Astrocyte (in vitro differentiated cells and primary cell): ENCODE measurements at places on chromosomes 12 and 14. TPM values are rescaled to one million over a fixed set of nuclear protein-coding genes. Genes with fewer than 3 reads are reported as not detected.

DNA sequence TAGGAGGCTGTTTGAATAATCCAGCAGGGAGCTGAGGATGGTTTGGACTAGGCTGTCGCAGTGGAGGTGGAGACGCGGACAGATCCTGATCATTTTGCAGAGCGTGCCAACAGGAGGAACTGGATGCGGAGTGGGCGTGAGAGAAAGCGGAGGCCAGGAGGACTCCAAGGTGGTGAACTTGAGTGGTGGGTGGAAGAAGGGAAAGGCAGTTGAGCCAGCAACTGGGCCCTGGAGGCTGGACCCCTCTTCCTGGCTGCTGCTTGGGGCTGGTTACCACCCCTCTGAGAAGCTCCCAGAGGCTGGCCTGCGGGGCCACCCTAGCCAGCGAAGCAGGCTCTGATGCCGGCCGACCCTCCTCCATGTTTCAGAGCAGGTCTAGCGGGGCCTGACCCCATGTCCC is 56.8 kb upstream of the KCNA1 start:
- no peak for DNase-seq

TOMM20L gene
- total RNA-seq: not detected in 2 replicates

GRCh38 chr12:81809829-81810595 is 50.9 kb upstream of the PPFIA2 start:
- DNase-seq: no peak

NINJ2 gene
- total RNA-seq: not detected in 2 replicates

DNA sequence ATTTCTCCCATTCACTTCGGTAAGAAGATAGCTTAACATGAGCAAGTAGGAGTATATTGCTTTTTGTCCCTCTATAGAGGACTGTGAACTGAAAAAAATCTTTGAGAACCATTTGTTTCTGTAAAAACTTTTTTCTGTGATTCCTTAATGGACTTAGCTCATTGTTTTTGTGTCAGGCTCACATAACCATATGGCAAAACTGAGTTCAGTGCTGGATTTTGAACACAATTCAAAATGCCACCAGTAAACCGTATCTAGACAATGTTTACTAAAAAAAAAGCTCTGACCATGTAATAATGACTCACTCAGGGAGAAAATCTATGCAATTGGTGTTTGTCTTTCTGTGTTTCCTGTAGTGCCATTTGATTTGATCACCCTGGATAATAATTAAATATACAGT is 5.2 kb downstream of the TRHDE start:
- peak; percentile 61 for DNase-seq

C1QL4 gene
- total RNA-seq: 0.09 TPM in 1 of 2 replicates, not detected in the other

AGAP2 gene
- total RNA-seq: 0.14 and 0.17 TPM in 2 replicates

DNA sequence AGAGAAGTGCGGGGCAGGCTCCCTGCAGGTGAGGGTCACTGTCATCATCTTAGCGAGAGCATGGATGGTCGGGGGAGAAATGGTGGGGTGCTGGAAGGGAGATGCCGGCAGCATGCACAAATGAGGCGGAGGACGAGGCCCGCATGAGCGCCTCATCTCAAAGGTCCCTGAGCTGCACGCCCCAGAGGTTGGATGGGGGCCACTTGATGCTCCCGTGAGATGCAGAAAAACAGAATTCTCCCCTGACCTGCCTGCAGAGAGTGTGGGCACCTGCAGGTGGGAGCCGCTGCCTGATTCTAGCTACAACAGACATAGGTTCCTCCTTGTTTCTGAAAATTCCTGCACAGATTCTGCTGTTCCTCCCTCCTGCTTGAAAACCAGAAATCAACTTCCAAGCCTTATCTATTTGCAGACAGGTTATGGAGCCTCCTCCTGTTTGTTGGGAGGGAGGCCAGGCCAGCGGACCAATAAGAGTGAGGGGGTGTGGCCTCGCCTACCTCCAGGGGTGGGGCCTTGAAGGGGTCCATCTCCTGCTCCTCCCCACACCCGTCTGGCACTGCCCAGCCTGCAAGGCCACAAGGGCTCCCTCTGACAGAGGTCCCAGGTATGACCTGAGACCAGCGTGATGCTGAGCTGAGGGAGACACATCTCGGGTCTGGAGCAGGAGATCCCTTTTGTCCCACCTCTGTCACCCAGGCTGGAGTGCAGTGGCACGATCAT is 67.2 kb downstream of the KDM2B start:
- no peak for DNase-seq

MMP19 gene
- total RNA-seq: 3.6 and 4.7 TPM in 2 replicates

DNA sequence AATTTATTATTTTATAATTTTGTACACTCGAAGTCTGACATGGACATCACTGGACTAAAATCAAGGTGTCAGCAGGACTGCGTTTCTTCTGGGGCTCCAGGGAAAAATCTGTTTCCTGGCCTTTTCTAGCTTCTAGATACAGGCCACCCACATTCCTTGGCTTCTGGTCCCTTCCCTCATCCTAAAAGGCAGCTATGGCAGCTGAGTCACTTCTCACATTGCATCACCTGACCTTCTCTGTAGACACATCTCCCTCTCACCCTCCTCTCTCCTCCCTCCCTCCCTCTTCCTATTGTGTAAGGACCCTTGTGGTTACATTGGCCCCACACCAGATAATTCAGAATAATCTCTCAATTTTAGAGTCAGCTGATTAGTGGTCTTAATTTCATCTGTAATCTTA is 92.4 kb downstream of the RPS6KA5 start:
- DNase-seq: peak; percentile 3

GRCh38 chr14:22977684-22978486 is 4.5 kb downstream of the AJUBA start:
- peak; percentile 62 for DNase-seq

TAS2R9 gene
- total RNA-seq: not detected in 2 replicates

TEP1 gene
- total RNA-seq: 21.0 and 28.4 TPM in 2 replicates

DNA sequence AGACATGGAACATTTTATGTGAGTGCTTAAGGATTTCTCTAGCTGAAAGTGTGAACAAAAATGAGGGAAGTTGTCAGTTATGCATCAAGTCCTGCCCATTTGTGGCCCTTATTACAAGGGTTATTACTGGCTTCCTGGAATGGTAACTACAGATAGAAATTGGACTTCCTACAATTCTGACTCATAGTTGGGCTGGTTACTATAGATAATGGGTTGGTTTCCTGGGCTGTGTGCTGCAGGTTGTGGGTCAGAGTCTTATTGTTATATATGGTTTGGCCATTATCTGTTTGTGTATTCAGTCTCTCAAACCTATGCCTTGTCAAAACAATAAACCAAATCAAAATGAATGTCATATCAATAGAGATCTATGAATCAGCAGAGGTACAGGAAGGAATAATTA is 313.7 kb downstream of the ADAMTS20 start:
- DNase-seq: peak; percentile 46

- no peak for DNase-seq
These were observed 60.4 kb downstream of the TMTC3 start for GRCh38 chr12:88202500-88202899.

DNA sequence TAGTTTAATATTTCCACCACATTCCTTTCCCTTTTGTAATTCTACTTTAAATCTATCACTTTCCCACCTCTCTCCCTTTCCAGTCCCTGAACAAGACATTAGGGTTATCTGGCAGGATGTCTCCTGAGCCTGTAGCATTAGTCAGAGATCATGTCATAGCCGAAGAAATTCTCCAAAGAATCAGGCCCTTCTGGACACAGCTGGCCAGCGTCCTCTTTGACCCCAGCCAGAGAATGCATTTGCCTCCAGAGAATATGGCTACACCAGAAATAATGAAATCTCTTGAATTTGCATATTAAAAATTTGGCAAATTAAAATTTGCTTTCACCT is 56.7 kb downstream of the NTF3 start:
- DNase-seq: peak; percentile 41

OR4E2 gene
- not detected in 2 replicates for total RNA-seq
